Panc1 (cell line): ENCODE measurements at places on chromosomes 7 and 10.

DNA sequence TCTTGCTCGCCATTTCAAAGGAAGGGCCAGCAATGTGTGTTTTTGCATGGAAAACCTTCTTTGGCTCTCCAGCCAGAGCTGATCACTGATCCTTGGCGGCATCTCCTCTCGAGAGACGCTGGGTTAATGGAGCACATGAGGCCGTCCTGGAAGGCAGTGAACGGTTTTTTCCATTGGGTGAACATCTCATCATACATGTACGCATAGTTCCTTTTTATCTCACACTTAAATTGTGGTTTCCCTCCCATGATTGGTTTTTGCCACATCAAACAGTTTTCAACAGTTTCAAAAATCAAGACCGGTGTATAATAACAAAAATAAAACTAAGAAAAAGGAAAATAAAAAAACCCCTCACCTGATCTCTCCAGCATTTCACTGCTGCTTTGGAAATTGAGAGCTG lies 276.4 kb downstream of the TCF7L2 start:
- DNase-seq = no peak

DNA sequence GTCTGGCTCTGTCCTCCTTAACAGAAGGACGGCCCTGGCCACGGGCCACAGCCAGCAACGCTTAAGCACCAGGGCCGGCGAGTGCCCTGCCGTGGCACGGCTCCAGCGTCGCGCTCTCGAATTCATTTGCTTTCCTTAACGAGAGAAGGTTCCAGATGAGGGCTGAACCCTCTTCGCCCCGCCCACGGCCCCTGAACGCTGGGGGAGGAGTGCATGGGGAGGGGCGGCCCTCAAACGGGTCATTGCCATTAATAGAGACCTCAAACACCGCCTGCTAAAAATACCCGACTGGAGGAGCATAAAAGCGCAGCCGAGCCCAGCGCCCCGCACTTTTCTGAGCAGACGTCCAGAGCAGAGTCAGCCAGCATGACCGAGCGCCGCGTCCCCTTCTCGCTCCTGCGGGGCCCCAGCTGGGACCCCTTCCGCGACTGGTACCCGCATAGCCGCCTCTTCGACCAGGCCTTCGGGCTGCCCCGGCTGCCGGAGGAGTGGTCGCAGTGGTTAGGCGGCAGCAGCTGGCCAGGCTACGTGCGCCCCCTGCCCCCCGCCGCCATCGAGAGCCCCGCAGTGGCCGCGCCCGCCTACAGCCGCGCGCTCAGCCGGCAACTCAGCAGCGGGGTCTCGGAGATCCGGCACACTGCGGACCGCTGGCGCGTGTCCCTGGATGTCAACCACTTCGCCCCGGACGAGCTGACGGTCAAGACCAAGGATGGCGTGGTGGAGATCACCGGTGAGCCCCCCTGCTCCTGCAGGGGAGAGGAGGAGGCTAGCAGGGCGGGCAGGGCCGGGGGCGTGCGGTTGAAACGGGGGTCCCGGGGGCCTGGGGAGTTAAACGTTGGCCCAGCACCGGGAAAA lies at the start of gene HSPB1:
Gene HSPB1, plus strand, starts transcription at position 327 of the 855 bp plus-strand sequence. Its CDS starts 40 bp downstream, at position 367.
- no peak for DNase-seq

GRCh38 chr10:43122096-43122495 lies 16.1 kb upstream of the CSGALNACT2 start:
- DNase-seq = no peak

- DNase-seq = no peak
Measured at GRCh38 chr7:139745678-139746143, 32.1 kb downstream of the HIPK2 start.

DNA sequence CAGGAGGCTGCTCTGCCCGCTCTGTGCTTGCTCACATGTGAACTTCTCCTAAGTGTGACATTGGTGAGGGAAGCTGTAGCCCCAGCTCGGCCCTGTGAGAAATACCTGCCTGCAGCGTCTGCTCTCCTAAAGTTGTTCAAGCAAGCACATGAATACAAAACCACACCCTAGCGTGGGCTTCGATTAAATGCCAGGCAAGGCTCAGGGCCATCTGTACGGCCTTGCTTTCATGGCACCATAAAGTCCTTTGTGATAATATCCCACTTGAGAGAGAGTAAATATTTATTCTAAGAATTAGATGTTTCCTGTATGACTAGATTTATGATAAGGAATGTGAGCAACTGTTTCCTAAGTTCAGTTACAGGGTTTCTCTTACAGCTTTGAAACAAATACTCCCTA lies 262.8 kb upstream of the KLF14 start:
- peak; percentile 48 for DNase-seq

- no peak for DNase-seq
Measured at GRCh38 chr10:58157076-58157766, 110.5 kb downstream of the IPMK start.

DNA sequence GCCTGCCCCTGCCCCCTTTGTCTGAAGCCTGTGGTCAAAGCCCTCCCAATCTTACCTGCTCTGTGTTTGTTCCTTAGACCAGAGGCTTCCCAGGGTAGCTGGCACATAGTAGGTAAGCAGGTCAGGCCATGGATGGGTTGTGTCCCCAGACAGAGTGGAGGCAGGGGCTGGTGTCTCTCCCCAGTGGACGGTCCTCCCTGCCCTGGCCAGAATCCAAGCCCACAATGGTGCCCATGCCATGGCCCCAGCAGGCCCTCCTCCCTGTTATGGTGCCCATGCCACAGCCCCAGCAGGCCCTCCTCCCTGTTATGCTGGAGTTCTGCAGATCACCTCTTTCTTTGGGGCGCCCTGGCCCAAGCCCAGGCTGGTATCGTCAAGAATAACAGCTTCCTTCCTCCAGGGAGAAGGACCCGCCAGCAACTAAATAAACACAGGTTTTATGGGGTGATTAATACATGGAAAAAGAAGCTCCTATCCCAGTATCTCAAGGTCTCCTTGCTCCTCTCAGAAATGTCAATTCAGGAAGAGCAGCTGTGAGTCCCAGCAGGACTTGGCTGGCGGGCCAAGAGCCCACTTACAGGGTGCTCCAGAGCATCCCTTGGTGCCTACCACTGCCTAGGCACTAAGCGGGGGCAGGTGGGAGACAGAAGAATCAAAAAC lies 82.0 kb downstream of the NEURL1 start:
- no peak for DNase-seq

- no peak for DNase-seq
Measured at GRCh38 chr7:127782654-127783559, 130.9 kb downstream of the SND1 start.

DNA sequence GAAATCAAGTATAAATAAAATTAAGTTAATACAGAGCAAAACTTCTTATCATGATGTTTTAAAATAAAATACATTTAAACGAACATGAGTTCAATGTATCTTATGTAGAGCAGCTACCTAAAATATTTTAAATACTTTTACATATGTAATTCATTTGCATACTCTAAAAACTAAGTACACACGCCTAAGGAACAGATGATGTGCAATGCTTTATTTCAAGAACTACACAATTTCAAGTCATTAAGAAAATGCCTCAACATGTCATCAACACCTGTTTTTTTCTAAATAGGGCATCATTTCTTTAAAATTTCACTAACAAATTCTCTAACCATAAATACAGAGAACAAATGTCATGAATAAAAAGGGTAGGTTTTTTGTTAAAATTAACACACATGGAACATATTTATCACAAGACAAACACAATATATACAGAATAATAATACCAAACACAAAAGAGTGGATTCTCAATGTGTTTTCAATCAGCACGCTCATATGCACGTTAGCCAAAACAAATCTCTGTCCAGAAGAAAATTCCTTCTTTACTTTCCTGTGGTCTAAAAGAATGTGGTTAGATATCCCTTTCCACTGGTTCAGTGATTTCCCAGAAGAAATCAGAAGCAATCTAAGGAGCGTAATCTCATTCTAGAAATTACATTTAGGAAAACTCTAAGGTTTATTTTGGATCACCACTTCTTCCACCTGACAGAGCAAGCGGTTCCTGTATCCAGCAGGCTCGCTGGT lies 73.0 kb upstream of the PFKP start:
- no peak for DNase-seq

DNA sequence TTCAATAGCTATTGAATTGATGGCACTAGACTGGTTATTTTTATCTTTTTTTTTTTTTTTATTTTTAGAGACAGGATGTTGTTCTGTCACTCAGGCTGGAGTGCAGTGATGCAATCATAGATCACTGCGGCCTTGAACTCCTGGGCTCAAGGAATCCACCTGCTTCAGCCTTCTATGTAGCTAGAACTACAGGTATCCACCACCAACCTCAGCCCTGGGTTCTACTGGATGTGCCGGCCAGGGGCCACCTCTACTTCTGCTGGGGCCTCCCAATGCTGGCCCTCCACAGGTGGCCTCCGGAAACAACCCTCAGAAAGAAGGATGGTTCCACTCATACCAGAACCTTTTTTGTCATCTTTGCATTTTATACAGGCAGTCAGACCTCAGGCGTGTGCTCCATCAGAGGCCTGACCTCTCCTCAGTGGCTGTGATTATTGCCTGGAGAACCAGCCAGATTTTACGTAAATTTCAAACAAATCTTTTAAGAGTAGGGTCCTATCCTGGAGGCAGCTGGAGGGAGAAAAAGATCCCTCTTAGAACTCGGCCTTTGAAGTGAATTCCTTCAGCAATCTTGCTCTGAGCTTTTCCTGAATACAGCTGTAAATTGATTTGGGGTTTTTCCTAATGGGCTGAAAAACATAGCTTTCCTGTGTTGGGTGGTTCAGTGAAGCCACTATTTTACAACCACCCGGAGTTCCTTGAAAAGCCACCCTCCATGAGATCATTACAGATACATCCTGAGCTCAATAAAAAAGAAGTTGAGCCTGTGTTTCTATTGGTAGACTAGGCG lies 110.0 kb downstream of the SPAG6 start:
- no peak for DNase-seq

- DNase-seq = peak; percentile 27
Measured at GRCh38 chr10:28241741-28242399, 61.0 kb downstream of the MPP7 start.

DNA sequence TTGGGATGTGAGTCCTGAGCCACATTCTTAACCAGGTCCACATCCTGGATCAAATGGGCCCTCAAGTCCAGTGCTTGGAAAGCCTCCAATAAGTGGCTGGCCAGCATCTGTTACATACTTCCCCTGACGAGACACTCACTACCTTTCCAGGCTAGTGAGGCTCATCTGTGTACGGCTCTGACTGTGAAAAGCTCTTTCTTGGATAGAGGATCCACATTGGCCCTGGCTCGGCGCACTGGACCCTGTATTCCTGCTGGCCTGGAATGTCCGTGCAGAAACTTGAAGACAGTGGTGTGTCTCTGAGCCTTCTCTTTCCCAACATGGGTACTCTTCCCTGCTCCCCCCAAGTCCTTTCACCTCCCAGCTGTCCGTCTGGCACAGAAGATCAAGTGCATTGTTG lies 35.5 kb downstream of the MYL10 start:
- DNase-seq = no peak

DNA sequence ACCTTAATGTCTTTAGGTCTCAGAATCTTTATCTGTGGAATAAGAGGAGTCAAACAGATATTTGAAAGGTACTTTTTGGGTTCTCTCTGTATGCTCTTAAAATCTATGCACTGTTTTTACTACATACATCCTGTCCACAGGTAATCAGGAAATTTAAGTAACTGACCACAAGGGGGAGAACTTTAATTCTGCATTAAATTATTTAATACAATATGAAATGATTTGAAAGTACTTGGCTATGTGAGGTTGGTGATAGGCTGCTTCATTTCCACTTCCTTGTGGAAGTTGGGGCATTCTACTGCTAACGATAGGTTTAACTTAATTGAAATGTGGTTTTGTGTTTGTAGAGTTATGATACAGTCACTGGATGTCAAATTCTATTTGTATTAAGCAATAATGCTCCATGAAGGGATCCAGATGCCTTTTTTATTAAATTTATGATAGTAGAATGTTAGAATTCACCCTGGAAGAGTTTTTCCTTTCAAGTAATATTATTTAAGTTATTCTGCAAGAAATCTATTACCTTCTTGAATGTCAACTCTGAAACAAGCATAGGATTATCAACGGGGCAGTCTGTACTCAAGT lies 6.0 kb downstream of the TEX47 start:
- peak; percentile 17 for DNase-seq

DNA sequence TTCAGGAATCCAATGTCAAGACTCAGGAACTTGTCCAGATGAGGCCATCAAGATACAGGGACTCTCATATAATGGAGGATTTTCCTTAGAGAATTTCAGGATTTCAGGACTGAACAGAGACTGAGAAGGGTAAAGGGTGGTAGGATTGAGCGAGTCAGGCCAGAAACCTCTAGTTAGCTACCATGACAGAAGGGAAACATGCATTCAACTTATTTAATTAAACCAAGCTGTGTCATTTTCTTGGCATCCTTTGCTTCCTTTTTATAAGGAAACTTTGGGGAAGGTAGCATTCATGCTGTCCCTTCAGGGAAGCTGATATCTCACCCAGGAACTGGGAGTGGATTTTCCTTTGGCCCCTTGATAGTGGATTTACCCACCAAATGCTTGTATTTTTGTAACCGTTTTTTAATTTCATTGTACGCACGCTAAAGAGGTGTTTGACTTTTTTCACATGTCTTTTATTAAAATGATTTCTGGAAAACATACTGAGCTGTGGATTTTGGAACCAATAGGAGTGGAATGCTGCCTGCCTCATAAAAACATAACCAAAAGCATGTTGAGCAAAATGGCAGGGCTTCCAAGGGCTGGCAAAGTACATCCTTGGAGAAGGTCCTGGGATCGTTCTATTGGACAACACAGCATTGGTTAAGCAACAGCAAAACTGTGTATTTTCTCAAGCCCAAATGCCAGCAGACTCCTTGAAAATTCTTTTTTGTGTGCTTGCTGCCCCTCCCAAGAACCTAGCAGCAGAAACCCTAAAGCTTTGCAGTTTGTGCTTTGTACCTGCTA lies 104.5 kb downstream of the CXCL12 start:
- DNase-seq = no peak
